ENCODE measurements at places on chromosomes 2 and 18.

GRCh38 chr2:203783496-203784203, 77.2 kb downstream of the CD28 start:
- DNase-seq, result no peak

- no peak for DNase-seq
Measured at GRCh38 chr2:132811148-132811915, 141.3 kb upstream of the LYPD1 start.

- DNase-seq, result no peak
Measured at GRCh38 chr2:179936654-179937053, 70.4 kb downstream of the CWC22 start.

DNA sequence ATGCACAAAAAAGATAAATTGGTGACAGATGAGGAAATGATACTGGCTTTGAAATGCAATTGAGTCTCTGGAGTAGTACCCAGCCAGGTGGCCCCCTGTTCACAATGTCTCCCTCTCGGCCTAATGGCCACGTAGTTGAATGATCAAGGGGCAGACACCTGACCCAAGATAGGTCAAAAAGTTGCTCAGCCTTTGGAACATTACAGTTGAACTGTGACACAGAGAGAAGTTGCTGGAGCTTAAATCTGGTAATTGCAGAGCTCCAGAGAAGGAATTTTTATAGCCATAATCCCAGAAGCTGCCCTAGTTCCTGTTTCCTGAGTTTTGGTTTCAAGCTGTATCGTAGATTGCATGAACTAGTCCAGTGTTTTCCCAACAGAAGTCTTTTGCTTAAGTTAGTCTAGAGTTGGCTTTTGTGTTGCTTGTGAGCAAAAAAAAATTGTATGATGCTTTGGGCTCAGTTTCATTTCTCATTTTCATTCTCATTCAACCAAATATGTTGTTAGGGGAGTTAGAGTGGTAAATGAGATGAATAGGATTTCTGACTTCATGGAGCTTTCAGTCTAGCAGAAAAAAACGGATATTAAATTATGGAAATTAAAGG, 117.9 kb downstream of the CSRNP3 start:
- no peak for DNase-seq

DNA sequence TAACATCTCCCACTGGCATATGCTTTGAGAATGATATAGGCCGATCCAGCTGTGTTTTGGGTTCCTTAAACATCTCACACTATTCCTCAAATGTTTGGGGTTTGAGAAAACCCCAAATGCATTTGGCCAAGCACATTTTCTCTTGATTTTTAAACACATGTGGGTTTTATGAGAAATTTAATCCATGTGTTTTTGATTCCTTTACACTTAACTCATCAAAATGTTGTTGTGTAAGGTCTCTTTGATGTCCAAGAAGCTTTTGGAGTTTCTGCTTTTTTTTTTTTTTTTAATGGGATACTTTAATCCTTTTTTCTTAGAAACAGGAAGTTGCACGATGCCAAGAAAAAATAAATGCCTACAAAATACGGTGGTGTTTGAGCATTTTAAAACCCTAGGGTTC, 339.8 kb upstream of the TCF4 start:
- no peak for DNase-seq

- DNase-seq, result no peak
Measured at GRCh38 chr18:35619941-35620340, 38.4 kb downstream of the GALNT1 start.

DNA sequence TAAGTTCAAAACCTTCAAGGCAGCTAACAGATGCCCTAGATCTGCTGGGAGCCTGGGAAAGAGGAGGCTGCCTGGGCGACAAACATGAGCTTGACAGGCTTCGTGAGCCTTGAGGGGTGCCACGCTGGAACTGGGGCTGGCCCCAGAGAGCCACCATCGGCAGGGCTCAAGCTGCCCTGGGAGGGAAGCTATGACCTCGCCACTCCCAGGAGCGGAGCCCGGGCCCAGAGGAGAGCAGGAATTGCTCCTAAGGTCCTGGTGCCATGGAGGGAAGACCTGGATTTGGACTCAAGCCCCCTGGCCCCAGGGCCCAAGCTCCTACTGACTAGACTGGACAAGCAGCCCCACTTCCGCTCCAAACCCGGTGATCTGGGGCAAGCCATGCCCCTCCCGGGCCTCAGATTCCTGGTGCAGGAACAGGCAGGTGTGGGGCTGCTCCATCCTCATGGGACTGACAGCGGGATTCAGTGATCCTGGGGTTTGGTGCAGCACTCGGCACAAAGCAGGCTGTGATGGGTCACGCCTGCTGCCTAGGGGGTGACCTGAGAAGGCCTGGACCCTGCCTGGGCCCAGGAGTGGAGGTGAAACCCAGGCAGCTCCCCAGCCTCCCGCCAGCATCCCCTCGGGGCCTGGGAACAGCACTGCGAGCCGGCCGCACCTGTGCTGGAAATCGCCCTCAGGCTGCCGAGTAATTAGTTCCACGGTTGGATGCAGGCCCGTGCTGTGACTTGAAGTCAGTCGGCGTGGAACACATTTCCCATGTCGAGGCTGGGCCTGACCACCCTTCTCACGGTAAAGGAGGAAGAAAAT, 246.9 kb downstream of the NDUFA10 start:
- DNase-seq, result no peak

GRCh38 chr2:44722026-44722625, 219.4 kb upstream of the SIX3 start:
- no peak for DNase-seq

DNA sequence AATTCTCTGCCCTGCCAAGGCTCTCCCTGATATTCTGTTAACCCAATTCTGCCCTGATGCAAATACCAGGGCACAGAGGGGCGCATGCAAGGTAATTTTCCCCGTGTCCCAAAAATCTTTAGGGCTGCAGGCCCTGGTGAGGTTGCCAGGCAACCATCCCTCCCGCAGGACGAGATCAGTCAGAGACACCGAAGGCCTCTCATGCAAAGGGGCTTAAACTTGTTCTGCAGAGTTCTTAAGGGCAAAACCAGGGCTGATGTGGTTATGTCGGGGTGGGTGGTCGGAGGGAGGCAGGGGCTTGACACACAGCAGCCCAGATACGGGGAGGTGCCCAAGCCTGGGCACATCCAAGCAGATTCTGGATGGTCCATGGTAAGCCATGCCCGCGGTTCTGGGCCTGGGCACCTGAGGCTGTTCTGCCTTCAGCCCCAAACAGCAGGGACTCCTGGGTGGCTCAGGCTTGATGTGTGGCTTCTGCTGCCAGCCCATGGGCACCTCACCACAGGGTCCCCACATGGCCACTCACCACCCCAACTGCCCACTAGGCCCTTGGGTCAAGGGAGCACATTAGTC, 27.2 kb downstream of the STEAP3 start:
- no peak for DNase-seq

DNA sequence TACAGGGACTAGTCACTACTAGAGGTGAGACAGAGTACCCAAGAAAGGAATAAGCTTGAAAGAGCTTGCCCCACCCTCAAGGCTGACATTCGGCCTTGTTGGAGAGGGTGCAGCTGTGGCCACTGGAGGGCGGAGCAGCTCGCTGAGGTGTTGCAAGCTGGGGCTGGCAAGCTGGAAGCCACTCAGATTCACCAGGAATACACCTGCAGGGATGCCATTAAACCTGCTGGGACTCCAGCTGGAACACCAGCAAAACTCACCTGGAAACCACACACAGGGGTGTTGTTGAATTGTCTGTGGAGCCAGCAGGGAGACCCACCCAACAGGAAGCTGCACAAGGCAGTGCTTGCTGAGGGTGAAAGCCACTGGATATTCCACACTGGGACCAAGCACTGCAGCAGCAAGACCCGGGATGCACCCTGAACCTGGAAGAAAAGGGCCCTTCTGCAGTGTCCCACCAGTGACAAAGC, 26.1 kb downstream of the KCTD18 start:
- DNase-seq, result no peak

- no peak for DNase-seq
Measured at GRCh38 chr18:23881778-23882177, 132.8 kb upstream of the TTC39C start.

GRCh38 chr18:78687736-78688135, 291.9 kb upstream of the SALL3 start:
- DNase-seq, result no peak

DNA sequence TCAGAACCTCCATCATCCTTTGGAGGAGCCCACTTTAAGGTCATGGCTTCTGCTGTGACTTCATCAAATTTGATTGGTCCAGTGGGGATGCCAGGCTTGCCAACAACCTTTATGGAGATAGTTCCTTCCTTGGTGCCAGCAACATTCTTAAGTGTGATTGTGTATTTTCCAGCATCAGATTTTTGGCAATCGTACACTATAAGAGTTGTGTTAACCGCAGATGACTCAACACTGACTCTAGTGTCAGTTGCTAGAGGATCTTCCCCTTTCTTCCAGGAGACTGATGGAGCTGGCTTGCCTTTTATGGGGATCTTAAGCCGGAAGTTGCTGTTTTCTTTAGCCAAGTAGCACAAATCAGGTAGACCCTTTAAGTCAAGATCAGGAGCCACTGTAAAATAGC, 98.7 kb downstream of the PLEKHA3 start:
- no peak for DNase-seq

DNA sequence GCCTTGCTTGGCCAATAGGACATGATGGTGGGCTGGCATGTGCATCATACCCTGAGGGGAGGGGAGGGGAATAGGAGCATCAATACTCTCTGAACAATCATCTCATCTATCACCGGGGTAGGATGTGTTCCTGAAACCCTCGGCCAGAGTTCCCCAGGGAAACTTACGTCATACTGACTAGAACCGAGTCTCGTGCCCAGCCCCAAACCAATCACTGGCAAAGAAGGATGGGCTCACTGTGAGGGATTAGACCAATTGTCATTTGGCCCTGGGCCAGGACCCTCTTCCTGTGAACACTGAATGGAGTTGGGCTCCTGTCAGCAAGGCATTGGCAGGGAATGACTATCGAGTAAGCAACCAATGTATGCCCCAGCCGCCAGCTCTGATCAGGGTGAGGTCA, 261.5 kb downstream of the MYCN start:
- DNase-seq, result no peak

- no peak for DNase-seq
Measured at GRCh38 chr2:186044761-186045160, 306.2 kb downstream of the FSIP2 start.

DNA sequence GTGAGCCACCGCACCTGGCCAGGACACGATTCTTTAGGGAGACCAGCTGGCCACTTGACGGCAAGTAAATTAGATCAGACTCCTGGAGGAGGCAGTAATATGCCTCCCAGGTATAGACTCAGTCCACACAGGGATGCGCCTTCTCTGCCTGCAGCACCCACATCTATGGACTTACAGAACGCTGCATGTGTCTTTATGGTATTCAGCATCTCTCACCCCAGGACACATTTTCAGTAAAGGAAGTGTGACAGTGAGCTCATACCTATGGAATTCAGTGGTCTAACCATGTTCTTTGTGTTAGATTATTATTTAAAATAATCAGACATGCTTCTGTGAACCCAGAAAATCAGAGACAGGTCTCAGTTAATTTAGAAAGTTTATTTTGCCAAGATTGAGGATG, 5.9 kb upstream of the NARS1 start:
- no peak for DNase-seq

- DNase-seq, result no peak
Measured at GRCh38 chr2:108588070-108588668, 53.9 kb downstream of the LIMS1 start.

- no peak for DNase-seq
Measured at GRCh38 chr2:147356157-147356556, 488.7 kb upstream of the ACVR2A start.

GRCh38 chr2:198042189-198042588, 237.8 kb downstream of the PLCL1 start:
- no peak for DNase-seq

- no peak for DNase-seq
Measured at GRCh38 chr18:74895686-74896085, 298.0 kb downstream of the ZNF407 start.

GRCh38 chr2:176291335-176291734, 22.1 kb downstream of the MTX2 start:
- no peak for DNase-seq

- no peak for DNase-seq
Measured at GRCh38 chr2:9002637-9003365, 683 bp downstream of the MBOAT2 start.

Data from left renal pelvis (tissue), 4 donors.